NCI-H2107 (cell line): ENCODE measurements at places on chromosomes 16 and 17.

DNA sequence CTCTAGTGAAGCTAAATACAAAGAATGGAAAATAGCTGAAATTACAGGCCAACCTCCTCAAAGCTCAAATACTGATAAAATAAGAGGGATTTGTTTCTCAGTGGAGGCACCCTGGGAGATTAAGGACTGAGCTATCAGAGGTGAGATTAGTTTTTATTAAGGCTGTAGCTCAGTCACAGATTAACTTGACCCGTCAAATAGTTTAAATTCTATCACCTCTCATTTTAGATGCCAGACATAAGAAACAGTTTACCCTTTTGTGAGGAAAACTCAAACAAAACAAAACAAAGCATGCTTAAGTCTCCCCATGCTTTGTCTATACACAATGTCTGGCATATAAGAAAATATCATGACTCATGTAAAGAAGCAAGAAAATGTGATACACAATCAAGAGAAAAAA is 208.3 kb upstream of the PMFBP1 start:
- no peak for DNase-seq

DNA sequence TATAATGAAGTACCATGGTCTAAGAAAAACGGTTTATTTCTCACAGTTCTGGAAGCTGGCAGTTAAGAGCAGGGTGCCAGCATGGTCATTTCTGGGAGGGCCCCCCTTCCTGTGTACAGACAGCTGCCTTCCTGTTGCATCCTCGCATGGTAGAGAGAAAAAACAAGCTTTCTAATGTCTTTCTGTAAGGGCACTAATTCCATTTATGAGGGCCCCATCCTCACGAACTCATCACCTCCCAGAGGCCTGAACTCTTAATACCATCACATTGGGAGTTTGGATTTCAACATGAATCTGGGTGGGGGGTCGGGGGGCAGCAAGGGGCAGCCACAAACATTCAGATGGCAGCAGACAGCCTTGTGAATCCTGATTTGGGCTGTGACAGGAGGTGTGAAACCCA is 149.7 kb downstream of the CCDC182 start:
- DNase-seq = no peak

- DNase-seq = no peak
Observed at GRCh38 chr16:22631264-22631663, 120.6 kb downstream of the NPIPB5 start.

GRCh38 chr16:51876934-51877333 is 670.0 kb downstream of the TOX3 start:
- DNase-seq = no peak

GRCh38 chr17:33012522-33013033 is 20.9 kb downstream of the SPACA3 start:
- no peak for DNase-seq

DNA sequence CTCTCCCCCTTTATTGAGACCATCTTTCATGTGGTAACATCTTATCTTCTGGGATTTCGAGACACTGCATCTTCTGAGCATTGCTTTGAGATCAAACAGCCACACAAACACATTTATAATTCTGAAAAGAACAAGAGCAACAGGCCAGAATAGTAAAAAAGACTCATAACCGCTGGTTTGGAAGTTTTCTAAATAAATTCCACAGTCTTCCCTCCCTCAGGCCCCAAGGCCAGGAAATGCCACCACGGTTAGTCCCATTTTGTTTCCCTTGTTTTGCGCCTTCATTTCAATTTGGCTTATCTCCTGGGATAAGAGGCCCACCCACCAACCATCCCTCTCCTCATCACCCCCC is 25.3 kb downstream of the LITAF start:
- DNase-seq = no peak

DNA sequence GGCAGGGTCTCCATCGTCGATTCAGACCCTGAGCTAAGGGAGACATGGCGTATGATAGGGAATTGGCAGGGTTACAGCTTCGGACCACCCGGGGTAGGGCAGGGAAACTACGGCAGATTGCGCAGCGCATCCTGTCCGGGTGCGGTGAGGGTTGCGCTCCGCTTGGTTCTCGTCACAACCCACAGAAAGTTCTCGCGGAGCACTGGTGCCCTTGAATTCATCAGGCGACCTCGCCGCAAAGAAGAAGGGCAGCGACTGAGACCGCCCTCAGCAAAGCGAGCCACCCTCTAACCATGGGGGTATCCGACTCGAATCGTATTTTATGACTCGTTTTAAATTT is 1.2 kb downstream of the HS3ST3B1 start:
- no peak for DNase-seq

DNA sequence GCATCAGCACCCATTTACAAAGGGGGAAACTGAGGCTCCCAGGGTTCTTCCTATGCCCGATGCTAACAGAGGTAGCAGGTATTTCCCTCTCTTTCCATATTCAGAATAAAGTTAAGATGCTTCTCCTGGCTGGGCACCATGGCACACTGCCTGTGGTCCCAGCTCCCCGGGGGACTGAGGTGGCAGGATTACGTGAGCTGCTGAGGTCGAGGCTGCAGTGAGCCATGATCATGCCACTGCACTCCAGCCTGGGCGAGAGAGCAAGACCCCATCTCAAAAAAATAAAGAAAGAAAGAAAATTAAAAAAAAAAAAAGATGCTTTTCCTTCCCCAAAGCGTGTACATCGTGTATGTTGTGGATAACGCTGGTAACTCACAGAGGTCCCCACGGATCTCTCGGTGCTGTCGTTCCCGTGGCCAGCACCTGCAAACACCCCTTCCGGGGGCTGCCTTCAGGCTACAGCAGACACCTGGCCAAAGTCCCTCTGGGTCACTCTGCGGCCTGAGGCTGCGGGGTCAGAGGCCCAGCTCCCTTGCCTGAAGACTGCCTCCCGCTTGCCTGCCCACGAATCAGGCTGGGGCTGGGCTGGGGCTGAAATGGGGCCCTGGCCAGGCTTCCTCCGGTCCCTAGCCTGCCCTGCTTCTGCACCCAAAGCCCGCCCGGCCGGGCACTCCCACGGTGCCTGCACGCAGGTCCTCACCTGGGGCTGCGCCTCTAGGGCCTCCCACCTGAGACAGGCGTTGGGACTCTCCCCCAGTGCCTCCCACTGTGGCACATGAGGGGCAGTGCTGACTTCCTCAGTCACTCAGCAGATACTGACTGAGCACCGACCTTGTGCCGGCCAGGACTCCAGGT is 63.1 kb downstream of the ZDHHC7 start:
- DNase-seq = no peak

DNA sequence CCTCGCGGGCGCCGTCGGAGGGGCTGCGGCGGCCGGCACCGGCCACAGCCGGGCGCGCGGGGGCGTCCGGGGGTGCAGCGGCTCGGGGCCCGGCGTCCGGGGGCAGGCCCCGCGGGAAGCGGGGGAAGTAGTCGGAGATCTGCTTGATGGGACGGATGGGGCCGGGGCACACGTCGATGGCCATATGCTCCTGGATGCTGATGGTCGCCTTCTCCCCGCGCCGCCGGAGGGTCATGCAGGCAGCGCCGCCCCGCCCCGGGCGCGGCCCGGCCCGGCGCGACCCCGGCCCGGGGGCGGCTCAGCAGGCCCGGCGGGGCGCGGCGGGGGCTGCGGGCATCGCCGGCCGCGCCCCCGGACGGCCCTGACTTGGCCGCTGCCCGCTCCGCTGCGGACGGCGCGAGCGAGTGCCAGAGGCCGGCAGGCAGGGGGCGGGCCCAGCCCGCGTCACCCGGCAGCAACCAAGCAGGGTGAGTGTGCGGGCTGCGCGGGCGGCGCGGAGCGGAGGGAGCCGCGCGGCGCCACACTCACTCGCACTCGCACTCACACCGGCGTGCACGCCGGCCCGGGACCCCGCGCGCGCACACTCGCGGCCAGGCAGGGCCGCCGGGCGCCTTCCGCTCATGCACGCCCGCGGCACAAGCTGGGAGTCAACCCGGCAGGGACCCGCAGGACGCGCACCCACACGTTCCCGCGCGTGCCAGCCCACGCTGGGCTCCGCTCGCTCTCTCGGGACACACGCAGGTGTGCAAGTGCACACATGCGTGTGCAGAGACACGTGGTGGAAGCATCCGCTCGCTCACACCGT is at the start of gene DOC2B:
Gene DOC2B, minus strand, starts transcription at position 406 of the 805 bp plus-strand sequence. Its CDS starts 171 bp downstream, at position 235.
- DNase-seq = no peak

GRCh38 chr17:50267074-50267841 is 7.0 kb upstream of the TMEM92 start:
- DNase-seq = no peak

DNA sequence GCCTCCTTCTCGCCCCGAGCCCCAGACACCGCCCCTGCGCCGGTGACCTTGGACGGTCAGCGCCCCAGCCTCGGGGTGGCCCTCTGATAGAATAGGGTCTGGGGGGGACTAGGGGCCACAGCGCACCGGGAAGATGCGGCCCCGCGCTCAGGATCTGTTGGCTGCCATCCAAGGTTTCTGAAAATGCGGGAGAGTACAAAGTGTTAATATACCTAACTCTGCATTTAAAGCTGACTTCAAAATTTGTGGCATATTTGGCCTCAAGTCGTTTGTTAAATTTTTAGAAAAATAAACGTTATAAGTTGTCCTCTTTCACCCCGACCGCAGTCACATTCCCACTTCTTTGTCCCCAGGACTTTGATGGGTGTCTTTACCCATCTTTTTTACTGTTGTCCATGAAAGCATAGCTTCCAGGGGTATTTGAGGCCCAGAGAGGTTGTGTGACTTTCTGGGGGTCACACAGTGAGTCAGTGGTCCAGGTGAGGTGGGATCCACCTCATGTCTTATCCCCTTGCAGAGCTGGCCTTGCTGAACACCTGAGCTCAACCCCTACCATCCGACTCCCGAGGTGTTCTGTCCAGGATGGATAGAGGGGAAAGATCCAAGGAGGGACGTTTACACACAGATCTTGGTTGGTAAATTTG is 796 bp downstream of the NT5M start:
- DNase-seq = no peak

DNA sequence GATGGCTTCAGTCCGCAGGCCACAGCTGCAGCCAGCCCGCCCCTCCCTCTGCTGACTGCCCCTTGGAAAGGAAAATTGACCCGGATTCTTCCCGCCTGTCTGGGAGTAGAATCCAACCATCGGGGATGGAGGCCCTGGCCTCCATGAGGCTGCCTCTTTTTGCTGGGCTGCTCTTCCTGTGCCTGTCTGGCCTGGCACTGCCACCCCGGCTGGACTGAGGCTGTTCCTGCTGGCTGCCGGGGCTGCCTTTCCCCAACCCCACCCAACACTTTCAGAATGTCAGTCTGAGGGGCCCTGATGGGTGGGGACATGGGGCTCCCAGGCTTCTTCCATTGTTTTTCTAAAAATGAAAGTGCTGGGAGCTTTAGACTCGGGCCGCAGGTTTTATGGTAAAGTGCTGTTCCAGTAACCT is 7.3 kb downstream of the BAHCC1 start:
- no peak for DNase-seq

DNA sequence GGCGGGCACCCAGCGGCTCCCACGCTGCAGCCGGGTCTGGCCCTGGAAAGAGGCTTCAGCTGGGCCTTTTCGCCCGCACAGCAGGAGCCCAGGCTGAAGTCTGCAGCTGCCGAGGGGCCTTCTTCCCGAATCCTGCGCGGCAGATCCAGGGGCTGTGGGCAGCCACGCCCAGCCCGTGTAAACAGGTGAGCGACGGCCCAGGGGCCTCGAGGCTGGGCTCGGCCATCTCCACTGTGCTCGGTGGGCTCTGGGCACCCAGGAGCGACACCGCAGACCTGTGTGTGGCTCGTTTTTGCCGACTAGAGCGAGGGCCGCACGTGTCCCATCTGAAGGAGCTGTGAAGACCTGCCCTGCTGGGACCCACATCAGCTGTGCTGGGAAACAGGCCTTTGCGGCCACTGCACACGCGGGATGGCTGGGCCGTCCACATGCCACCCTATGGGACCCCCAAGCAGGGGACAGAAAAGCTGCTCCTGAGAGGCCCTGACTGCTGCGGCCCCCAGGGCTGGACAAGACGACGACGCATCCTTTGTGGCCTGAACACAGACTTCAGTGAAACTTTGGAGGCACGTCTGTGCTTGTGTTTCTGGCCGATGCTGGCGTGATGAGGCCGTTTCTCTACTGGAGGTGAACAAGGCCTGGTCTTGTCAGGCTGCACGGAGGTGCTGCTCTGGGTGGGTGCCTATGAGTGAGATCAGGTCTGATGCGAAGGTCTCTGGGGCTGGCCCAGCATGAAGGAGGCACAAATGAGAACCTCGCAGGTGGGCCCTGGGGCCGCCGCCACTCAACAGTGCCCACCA is 5.2 kb upstream of the APRT start:
- no peak for DNase-seq

DNA sequence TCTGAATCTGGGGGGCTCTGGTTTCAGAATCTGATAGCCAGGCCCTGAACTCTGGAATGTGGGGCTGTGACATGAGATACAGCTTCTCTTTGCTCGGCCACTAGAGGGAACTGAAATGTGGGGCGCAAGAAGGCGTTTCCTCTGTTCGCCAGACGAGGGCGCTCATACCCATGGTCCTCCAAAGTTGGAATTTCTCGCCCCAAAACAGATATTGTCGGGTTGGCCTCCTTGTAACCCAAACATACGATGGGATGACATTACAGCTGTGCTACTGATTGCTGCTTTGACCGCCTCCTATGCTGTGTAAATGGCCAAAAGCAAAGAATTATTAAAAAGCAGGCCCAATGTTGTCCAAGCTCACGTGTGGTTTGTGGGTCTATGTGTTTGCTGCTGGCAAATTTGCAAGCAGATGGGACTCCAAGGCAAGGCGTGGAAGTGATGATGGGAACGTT is 13.1 kb upstream of the MSI2 start:
- peak; percentile 14 for DNase-seq

- no peak for DNase-seq
Observed at GRCh38 chr17:61731330-61731729, 132.0 kb downstream of the BRIP1 start.

DNA sequence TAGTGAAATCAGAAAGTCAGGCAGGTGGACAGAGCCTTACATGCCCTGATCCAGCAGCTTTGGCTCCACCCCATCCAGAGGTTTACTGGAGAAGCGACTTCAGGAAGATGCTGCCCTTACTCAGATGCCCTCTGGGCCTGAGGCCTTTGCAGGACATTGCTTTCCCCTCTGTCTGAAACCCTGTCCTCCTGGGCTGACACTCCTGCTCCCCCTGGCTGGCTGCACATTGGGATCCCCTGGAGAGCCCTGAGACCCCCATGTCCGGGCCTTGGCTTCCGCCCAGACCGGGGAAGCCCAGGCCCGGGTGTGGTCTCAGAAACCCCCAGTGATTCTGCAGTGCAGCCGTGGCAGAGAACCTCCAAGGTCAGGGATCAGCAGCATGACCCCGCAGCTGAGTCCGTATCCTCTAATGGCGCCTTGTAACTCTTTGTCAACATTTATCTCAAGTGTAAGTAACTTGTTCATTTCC is 36.6 kb downstream of the BCO1 start:
- no peak for DNase-seq

GRCh38 chr16:88649924-88650748 is 717 bp downstream of the CYBA start:
- no peak for DNase-seq

DNA sequence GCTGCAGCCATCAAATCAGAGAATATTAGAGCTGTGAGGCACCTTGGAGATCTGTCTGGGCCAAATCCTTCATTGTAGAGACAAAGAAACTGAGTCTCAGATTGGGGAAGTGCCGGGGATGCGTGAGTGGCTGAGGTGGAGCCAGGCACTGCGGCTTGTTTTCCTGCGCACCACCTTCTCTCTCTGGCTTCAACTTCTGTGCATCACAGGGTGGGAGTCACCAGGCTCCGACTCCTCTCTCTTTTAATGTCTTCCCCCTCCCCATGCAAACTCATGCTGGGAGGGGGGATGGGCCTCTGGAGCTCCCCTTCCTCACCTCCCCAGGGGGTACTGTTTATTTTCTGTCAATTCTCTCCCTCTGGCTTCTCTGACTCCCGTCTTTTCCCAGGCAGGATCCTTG is 8.7 kb upstream of the ETV4 start:
- no peak for DNase-seq

GRCh38 chr16:87487361-87487924 is 5.4 kb downstream of the ZCCHC14 start:
- peak; percentile 66 for DNase-seq
